Stimulated activated CD8-positive, alpha-beta memory T cell treated with anti-CD3 and anti-CD28 coated beads, Interleukin-7, amount 100 ng/mL, for 1 hour (primary cell): ENCODE measurements at places on chromosomes 1 and 21.
A peak's percentile ranks its signal among the peaks of the same experiment; 100 is the strongest.

DNA sequence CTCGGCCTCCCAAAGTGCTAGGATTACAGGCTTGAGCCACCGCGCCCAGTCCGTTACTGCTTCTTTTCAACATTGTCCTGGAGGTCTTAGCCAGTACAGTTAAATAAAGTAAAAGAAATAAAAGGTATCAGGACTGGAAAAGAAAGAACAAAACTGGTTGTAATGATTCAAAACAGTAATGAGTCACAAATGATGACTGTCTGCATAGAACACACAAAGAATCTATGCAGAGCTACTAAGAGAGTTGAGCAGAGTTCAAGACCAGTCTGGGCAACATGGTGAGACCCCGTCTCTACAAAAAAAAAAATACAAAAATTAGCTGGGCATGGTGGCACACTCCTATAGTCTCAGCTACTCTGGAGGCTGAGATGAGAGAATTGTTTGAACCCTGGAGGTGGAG lies 23.4 kb downstream of the BCAR3 start:
- no peak for DNase-seq

- DNase-seq = no peak
Measured at GRCh38 chr1:243727503-243728203, 122.4 kb downstream of the AKT3 start.

DNA sequence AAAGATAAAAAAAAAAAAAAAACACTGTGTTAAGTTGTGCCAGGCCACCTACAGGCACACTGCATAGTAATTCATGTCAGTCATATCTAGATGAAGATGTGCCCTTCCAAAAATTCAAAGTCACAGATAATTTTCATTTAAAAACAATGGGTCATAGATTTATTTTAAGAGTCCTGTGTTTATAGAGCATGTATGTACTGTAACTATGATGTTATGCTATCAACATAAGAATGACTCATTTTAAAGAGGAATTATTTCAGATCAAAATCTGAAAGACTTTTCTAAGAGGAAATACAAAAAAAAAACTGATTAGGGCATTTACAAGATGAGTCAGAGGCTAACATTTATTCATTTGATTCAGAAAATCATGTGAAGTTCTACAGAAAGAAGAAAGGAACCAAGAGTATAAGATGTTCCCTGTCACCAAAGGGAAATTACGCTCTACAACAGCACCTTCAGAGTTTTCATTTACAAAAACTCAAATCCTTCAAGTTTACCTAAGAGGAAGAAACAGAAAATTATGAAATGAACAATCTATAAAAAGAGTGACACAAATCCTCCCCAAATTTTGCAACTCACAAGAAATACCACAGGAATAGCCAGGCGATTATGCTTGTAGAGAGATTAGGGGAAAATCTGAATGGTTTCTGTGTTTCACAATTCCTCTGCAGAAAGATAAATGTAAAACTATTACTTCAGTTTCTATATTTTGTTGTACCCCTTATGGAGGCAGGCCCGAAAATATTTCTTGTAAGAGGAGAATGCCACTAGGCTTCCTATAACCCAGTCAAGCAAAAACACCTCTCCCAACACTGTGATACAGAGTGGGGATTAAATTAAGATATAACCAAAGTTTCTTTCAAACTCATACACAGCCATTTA lies 13.8 kb downstream of the TP53BP2 start:
- DNase-seq = no peak

- no peak for DNase-seq
Measured at GRCh38 chr1:206441336-206441967, 28.8 kb upstream of the IKBKE start.

- DNase-seq = no peak
Measured at GRCh38 chr1:246820666-246821065, 96.5 kb downstream of the SCCPDH start.

- no peak for DNase-seq
Measured at GRCh38 chr1:63793741-63794240, 20.0 kb downstream of the ROR1 start.

DNA sequence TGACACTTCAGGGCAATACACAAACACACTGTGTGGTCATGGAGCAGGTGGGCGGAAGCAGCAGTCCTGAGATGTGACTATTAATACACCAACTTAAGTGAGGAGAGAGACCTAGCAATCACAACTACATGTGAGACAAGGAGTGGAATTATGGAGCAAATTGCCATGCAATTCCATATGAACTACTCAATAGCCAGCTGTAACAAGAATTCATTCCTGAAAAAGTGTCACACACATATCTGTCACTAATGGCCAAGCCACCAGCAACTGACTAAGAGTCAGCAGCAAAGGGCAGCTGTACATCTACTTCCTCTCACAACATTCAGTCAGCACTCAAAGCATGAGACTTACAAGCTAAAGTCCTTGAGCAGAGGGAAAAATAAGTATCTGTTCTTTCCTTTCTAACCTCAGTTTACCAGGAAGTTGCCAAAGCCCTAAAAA lies 46.2 kb downstream of the GPR3 start:
- no peak for DNase-seq

DNA sequence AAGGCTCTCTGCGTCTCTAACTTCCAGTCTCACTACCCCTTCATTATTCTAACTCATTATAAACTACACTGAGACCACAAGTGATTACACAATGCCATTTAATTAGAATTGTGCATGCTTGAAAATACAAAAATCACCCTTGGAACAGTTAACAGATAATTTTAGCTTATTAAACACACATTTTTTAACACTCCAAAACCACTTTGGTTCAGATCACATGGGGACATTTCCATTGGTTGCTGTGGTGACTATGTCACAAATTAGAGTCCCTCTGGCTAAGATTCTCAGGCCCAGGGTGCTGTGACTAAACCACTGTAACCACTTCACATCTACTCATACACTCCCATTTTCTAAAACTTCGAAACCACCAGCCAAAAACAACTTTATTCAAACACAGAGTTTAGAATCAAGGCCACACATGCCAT lies 43.0 kb downstream of the JAK1 start:
- peak; percentile 13 for DNase-seq
